ENCODE measurements at places on chromosomes 5 and 9.
A peak's percentile ranks its signal among the peaks of the same experiment; 100 is the strongest.

- no peak for DNase-seq
These were observed 24.2 kb downstream of the FBN2 start for GRCh38 chr5:128513806-128514205.

DNA sequence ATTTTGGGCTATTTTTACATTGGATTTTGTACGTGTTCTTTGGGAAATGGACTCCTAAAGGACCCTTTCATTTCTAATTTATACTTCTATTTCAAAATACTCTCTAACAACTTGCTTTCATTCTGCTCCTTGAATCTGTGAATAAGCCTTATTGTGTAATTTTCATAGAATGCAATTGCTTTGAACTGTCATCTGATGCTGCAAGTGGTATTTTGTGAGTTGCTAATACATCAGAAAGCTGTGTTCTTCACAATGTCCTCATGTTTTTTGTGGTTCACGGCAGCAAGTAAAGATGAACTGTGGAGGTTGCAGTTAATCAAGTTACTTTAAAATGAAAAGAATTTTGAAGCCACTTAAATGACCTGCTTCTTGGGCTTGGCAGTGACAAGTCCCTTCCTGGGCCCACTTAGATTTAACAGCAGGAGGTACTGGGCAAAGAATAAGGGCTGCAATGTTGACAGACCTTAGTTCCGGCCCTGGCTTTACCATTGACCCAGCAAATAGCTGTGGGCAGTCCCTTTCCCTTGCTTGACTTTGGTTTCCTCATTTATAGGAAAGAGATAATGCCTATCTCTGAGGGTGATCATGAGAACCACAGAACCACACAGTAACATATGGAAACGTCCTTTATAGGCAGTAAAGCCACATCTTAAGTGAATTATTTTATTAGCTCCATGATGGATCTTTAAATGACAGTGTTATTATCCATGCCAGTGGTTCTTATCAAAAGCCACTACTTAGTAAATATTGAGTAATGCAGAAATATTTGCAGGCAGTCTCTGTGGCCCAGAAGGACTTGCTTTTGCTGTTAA is 54.8 kb downstream of the IQGAP2 start:
- DNase-seq, result no peak

- no peak for DNase-seq
These were observed 62.3 kb upstream of the STXBP1 start for GRCh38 chr9:127549751-127550150.

DNA sequence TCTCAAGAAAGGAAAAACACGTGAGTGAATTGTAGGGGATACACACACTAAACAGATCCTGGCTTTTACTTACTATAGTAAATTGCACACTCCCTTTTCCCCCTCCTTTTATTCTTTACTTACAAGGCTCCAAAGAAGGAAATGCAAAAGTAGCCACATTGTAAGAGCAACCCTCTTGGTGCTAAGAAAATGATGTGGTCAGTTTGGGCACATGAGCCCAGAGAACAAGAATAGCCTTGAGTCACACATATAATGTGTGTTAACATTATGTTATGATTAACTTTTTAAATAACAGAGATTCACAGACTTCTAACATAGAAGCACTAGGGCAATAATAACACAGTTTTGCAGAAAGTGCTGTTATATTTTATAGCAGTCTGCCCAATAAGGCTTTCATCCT is 48.5 kb downstream of the PCSK5 start:
- no peak for DNase-seq

DNA sequence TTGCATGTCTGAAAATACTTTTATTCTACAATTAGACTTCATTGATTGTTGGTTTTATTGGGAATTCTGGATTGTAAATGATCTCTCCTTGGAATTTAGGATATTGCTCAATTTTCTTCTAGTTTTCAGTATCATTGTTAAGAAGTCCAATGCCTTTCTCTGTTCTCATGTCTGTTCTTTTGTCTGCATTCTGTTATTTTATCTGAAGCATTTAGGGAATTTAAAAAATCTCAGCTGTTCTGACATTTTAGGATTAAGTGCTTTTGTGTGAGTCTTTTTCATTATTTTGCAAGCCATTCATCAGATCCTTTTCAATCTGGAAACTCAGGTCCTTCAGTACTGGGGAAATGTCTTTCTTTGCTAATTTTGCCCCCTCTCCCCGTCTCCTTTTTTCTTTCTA is 4.4 kb upstream of the FER start:
- no peak for DNase-seq

- no peak for DNase-seq
These were observed 9.8 kb upstream of the OLFM1 start for GRCh38 chr9:135077497-135078200.

GRCh38 chr9:5587024-5587423 is 41.9 kb upstream of the RIC1 start:
- DNase-seq, result peak; percentile 52

GRCh38 chr9:76451234-76451633 is 7.7 kb upstream of the GCNT1 start:
- DNase-seq, result no peak

DNA sequence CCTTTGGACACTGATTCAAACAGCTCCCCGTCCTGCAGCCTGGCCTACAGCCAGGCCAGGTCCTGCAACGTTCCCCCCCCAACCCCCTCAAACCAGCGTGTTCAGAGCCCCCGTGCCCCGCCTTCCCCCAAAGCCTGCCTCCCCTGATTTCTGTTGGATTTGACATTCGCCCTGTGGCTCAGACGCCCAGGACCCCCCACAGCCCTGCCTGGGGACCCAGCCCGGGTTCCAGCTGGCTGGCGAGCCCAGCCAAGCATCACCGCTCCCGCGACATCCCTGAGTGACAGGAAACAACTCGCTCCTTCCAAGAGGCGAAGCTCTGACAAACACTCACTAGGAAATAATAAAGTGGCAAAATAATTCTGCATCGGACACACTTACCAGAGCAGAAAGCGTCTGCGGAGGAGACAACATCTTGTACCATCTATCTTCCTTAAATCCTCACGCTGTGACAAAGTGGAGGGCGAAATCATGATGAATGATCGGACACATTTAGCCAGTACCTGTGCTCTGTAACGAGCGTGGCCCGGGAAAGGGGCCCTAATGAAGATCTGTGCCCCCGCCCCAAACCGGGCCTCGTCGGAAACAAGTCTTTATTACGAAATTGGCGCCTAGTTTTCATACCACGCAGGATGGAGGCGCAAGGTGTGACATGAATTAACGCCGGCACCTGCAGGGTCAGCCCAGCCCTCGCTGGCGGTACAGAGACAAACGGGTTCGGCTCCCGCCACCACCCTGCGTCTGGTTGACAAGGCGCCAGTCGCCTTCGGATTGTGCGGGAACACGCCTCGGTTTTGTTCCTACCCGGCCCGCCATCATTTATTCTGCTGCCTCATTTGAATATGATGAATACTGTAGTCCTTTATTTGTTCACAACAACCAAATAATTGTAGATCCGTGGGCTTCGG is 91.0 kb upstream of the MVB12B start:
- DNase-seq, result no peak

- peak; percentile 51 for DNase-seq
These were observed 36.6 kb downstream of the SEMA4D start for GRCh38 chr9:89461265-89461664.

DNA sequence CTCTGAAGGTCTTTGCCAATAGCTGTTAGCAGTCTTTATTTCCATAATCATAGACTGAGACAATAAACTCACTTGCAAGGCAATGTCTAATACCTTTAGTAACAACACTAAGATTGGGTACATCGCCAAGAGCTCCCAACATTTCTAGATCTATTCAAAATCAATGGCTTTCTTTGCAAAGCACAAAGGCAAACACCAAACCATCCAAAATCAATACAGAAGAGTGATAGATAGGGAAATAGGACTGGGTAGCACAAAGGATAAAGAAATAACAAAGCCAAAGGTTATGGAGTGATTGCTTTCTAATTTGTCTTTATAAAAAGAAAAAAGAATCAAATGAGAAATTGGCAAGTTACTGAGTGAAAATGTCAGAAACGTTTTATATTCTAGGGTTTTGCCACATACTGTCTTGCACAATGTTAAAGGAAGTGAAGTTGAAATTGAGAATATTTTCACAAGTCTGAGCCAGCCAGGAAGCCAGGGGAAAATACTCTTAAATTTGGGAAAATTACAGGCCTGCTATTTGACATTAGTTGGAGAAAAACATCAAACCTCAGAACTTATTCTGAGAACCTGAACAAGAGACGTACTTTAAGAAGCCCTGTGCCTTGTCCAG is 53.3 kb upstream of the LHFPL2 start:
- DNase-seq, result no peak

- DNase-seq, result no peak
These were observed 31.6 kb upstream of the FST start for GRCh38 chr5:53448851-53449250.

DNA sequence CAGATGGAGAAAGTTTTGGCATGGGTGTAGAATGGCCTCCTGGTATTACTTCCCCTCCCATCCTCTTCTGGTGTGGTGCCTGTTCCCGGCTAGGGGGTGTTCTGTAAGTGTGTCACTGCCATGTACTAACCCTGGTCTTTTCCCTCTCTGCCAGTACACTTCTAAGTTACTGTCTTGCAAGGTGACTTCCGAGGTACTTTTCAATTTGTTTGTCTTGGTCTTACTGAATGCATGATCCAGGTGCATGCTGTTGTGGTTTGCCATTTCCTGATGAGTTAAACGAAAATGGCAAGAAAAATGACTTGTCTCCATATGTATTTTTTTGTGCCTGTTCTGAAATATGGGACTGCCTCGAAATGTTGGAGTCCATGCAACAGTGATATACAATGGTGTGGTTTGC is 46.0 kb downstream of the C9orf152 start:
- no peak for DNase-seq

GRCh38 chr5:173341961-173342430 is 13.8 kb upstream of the STC2 start:
- DNase-seq, result no peak

GRCh38 chr5:12652201-12652600 is 748.0 kb upstream of the CTNND2 start:
- no peak for DNase-seq

- DNase-seq, result no peak
These were observed 151.8 kb upstream of the MSX2 start for GRCh38 chr5:174572591-174572990.

GRCh38 chr5:98773464-98774191 is at the start of gene RGMB:
Gene RGMB, plus strand, starts transcription at chr5:98773663. Its CDS starts 408 bp downstream, at chr5:98774071.
- DNase-seq, result peak; percentile 91

- DNase-seq, result no peak
These were observed 642.4 kb upstream of the C9orf72 start for GRCh38 chr9:28215536-28216299.

- no peak for DNase-seq
These were observed 63.5 kb downstream of the PTPDC1 start for GRCh38 chr9:94147776-94148175.

DNA sequence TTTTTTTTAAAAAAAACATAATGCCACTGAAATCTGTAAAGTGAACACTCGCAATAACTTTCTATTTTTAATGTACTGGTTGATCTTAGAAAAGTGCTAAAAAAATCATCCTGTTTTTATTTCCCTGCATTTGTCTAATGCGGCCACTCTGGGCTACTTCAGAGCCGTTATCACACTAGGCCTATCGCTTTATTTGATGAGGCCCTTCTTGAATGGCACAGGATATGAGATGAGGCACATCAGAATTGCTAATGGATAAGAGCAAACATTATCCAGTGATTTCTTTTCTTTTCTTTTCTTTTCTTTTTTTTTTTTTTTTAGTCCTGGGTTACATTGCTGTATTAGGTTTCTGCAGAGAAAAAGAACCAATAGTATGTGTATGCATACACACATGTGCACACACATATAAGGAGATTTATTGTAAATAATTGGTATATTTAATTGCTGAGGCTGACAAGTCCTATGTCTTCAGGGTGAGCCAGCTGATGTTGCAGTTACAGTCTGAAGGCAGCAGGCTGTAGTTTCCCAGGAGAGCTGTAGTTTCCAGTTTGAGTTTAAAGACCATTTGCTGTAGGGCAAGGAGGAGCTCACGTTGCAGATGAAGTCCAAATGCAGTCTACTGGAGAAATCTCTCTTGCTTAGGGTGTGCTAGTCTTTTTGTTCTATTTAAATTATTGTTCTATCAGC is 391.7 kb downstream of the MED10 start:
- DNase-seq, result no peak

GRCh38 chr5:149932445-149933350 is 11.9 kb downstream of the PDE6A start:
- no peak for DNase-seq
